ENCODE measurements at places on chromosomes 7 and 10.

- DNase-seq, result no peak
These were observed 20.1 kb upstream of the DDIT4 start for GRCh38 chr10:72253578-72253977.

DNA sequence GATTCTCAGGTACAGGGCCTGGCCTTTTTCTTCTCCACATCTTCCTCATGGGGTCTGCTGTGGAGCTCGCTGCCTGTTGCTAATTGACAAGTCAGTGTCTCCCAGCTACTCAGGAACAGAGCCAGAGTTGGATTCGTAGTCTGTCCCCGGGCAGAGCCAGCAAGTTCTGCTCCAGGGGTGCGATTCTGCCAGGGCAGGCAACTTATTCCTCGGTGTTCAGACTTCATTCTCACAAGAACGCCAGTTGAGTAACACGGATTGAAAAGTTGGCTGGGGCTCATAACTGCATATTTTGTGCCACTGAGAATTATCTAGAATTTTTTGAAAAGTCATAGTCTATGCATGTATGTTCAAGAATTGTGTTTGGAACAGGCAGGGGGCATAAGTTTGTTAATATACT lies 336.7 kb upstream of the NPVF start:
- no peak for DNase-seq

DNA sequence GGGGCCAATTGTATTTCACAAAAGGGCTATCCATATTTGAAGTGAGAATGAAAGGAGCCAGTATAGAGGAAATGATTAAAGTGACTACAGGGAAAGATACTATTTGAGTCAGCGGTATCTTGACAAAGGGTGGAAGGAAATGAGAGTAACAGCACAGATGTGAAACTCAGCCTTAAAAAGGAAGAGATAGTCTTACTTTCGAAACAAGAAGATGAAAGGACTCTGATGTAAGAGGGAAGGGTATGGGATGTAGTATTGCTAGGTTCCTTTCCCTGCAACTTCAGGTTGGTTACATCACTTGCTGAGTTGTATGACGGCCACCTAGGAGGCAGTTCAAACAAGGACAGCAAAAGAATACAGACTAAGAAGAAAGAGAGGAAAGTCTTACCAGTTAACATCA lies 13.7 kb downstream of the CISD1 start:
- peak; percentile 93 for DNase-seq

DNA sequence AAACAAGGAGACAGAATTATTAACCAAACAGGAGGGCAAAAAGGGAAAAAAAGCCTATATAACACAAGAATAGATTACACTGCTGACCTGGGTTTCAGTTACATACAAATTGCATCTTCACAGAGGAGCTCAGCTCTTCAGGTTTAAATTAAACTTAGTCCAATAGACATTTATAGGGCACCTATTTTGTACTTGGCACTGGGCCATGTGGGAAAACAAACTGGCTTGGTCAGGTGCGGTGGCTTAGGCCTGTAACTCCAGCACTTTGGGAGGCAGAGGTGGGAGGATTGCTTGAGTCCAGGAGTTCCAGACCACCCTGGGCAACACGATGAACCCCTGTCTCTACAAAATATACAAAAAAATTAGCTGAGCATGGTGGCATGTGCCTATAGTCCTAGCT lies 62.3 kb upstream of the CCDC6 start:
- DNase-seq, result no peak

DNA sequence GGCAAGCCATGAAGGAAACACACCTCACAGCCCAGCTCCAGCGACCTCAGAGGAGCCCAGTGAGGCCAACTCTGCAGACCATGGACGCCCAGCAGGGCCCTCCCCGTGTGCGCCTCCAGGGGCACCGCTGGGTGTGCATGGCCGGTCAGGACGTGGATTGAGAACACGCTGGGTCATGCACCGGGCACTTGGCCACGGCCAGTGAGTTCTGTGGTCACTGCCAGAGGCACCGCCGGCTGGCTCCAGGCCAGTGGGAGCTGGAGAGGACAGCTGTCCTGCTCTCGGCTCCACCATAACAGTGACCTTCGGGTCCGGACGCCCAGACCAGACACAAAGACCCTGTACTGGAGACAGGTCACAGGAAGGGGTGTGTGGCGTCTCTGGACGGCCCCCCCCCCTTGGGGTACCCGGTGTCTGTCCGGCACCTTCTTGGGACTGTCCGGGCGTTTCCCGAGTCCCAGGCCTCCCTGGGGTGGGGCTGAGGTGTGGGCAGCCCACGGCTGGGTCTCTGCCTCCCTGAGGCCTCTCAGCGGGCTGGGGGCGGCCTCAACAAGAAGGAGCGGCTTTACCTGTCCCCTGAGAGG lies 50.4 kb upstream of the NKX6-2 start:
- DNase-seq, result no peak

- no peak for DNase-seq
These were observed 36.6 kb downstream of the ADCY1 start for GRCh38 chr7:45610660-45611299.

GRCh38 chr10:104811166-104811565 lies 170.1 kb downstream of the SORCS3 start:
- no peak for DNase-seq

GRCh38 chr10:128713874-128714570 lies 587.8 kb upstream of the MKI67 start:
- DNase-seq, result no peak

- DNase-seq, result no peak
These were observed 24.7 kb downstream of the UBE2D1 start for GRCh38 chr10:58359541-58359940.

DNA sequence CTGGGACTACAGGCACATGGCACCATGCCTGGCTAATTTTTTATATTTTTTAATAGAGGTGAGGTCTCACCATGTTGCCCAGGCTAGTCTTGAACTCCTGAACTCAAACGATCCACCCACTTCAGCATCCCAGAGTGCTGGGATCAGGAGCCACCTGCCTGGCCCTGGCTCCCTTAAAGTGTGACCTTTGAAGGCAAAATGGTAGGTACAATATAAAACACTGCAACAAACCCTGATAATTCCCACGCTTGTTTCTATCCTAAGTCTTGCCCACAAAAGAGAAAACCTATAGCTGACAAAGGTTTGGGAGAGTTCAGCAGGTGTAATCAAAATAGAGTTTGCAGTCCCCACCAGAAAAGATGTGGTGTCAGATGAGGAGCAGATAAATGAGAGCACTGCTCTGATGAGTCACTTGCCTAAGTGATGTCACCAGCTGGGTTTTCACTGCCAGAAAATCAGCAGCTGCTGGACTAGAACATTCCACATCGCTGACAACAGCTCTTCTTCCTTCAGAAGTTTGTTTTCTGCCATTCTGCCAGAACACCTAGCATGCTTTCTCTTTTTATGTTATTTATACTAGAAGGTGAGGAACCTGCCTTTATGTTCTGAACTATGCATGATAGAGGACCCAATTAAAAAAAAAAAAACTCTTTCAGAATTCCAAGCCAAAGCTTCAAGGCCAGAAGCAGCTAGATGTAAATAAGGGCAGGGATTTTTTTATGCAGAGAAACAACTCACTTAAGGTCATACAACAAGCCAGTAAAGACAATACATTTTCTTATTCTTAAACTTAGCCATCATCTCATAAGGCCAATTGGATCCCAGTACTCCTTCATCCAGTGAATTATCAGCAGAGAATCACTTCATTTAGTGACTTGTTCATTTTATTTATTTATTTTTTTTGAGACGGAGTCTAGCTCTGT lies 18.0 kb downstream of the PURB start:
- DNase-seq, result peak; percentile 60
